ENCODE measurements at places on chromosomes 1 and 21.

DNA sequence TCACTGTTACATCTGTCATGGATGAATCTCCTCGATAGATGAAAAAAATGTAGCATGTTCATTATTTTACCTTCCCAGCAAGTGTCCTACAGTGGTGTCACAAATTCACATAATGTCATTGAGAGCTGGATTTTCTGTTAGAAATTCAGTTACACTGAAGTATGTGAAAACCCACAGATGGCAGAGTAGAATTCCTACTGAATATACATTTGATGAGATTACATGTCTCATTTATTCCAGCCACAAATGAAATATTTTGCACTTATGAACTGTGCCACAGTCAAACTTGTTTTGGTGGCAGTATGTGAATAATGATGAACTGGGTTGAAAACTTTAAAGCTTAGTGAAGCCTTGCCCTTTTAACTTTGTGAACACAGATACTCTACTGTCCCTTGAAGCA lies 301.9 kb upstream of the DPYD start:
- no peak for DNase-seq

DNA sequence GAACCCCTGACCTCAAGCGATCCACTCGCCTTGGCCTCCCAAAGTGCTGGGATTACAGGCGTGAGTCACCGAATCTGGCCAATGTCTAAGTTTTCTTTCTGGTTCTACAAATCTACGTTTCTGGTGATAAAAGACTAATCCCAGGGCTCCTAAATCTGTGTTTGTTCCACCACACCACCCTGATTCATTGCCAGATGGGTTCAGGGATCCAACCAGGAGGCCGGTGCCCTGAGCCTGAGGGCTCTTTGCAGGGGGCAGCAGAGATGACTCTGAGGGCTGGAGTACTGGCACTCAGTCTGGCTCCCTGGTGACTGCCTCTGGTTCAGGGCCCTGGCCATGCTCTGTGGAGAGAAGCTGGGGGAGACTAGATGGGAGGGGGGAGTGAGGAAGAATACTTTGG lies 10.5 kb upstream of the OPRD1 start:
- no peak for DNase-seq

DNA sequence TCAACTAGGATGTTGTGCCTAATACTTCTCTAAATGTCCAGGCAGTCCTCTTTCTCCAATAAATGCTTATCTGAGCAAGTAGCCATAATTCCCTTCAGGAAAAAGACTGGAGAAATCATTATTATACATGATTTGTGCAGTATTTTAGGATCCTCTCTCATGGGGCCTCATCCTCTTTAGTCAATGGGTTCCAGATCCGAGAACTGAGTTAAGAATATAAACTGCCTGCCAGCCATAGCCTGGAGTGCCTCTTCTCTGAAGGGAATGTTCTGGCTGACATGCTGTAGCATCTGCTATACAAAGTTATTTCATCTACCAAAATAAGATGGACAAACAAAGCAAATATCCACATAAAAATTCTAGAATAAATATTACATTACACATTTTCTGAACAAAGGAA lies 334.0 kb upstream of the PRMT6 start:
- no peak for DNase-seq

GRCh38 chr1:13757693-13758092 lies 57.7 kb downstream of the PRDM2 start:
- DNase-seq = no peak

DNA sequence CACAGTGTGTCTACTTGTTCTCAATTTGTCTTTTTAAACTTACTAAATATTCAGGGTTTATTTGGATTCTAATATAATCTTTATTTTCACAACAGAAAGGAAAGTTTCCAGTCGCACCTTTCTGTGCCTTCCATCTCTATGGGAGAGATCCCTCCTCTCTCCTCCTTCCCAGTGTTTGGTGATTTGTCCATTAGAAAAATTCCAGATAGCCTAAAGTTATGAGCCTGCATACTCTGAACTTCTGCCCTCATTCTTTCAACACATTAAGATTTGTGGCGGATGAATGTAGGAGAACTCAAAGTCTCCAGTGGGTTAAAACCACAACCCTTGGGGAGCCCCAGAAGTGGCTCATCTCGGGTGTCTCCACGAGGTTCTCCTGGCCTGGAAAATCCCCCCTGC lies 3.6 kb downstream of the NHLH2 start:
- DNase-seq = no peak

DNA sequence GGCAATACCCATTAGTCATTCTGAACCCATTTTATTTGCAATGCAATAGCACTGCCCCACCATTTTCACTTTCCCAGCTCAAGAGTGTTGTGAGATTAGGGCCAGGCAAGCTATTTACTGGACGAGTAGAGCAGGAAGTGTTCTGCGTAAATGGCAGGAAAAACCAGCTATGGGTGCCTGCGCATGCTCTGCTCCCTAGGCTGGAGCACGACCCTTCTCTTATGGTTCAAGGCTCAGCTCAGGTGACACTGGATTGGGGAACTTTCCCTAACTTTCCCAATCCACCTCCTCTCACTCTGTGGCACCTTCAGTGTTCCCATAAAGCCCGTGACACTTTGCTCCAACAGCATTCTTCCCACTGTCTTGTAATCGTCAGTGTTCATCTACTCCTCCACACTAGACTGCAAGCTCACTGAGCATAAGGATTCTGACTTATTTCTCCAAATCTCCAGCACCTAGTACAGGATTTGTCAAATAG lies 3.6 kb upstream of the MAN1A2 start:
- no peak for DNase-seq

DNA sequence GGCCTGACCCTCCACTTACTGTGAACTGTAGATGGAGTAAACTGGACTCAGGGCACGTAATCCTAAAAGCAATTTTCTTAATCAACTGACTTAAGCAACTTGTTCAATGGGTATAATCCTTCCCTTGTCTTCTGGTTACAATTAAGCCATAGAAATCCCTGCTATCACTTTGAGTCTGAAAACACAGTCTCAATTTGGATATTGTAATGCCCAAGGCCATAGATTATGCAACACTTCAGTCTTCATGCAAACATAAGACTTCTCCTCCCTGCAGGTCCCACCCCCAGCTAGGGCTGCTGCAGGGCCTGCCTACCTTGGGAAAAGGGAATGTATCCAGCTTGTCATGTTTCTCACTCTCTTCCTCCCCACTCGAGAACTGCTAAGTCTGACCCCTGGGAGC lies 6.2 kb upstream of the SLC5A9 start:
- no peak for DNase-seq

DNA sequence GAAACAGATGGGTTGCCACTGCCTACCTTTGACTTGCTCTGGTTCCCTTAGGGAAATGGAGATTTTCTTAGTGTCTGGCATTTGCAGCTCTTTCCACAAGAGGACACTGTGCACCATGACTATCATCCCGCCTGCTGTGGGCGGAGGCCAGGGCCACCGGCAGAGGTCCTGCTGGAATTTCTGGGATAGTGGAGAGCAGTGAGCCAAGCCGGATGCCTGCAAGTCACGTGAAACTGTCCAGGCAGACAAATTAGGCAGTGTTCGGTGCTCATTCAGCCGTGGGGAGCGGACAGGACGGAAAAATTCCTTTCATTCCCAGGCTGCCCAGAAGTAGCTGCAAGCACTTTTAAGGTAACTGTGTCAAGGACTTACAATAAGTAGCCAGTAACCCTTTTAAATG lies 43.4 kb downstream of the IGSF5 start:
- peak; percentile 67 for DNase-seq

- no peak for DNase-seq
Observed at GRCh38 chr1:160007577-160008200, 24.1 kb downstream of the PIGM start.

DNA sequence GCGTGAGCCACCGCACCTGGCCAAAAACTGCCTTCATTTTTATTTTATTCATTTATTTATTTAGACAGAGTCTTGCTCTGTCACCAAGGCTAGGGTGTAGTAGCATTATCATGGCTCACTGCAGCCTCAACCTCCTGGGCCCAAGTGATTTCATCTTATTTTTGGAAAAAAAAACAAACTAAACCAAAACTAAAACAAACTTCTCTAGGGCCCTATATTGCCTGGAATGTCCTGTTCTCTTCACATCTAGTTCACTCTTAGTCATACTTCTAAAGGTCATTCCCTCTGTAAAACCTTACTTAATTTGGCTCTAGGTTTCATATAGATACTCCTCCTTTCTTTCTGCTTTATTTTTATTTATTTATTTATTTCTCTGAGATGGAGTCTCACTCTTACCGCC lies 15.6 kb downstream of the RPS27 start:
- no peak for DNase-seq

DNA sequence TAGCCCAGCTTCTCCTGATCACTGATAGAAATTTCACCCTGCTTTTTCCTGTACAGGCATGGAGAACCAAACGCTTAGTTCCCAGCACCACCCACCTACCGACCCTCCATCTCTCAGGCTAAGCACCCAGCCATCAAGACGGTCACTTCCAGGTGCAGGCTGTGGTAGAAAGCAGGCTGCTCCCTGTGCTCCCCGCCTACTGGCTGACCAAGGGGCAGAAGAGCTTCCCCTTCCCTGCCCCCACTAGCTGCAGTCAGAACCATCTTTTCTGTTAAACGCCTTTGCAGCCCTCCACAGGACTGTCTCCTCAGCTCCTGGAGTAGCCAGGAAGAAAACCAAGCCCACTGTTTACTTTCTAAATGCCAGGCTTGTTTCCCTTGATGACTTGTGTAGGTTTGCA lies 23.0 kb downstream of the SPATA46 start:
- DNase-seq = no peak

- no peak for DNase-seq
Observed at GRCh38 chr1:162185314-162186025, 116.0 kb downstream of the NOS1AP start.

DNA sequence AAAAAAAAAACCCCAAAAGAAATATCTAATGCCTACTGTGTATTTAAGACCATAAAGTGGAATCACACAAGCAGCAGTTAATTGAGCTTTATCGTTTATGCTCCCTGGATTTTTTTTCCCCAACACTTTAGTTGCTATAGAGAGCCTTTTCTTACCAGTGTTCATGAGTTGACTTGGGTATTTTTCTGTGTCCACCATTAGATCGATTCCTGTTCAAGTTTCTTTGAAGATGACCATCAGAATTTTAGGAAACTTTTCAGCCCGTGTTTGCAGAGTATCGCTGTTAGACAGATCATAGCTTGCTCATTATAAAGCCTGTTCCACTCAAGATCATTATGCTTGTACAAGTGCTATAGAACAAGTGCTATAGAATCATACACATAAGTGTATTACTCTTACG lies 1.5 kb downstream of the RALGPS2 start:
- no peak for DNase-seq

All from NCI-H226 (cell line).